Activated CD4-positive, alpha-beta T cell treated with anti-CD3 and anti-CD28 coated beads, Interleukin-10, Interleukin-2, amounts not matched to agents 100 ng/mL and 50 ng/mL, durations not matched to agents 16 hours and 8 hours (primary cell): ENCODE measurements at places on chromosomes 7 and 10.

DNA sequence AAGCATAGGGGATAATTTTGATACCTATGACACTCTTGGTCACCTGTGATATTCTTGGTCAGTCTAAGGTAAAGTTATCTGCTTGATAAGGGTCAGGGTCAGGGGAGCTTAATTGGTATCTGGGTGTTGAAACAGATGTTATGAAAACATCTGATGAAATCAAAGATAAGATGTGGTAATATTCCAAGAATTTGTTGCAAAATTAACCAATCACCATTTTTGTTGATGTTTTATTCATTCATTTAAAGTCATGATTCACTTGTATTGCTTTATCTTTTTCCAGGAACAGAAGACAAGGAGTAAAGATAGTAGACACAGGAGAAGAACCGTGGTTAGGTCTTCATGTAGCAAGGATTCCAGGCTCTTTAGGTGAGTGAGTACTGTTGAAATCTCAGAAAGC, 103.1 kb downstream of the SEMA3C start:
- DNase-seq = no peak

GRCh38 chr7:125088555-125088954, 158.9 kb upstream of the POT1 start:
- no peak for DNase-seq

- DNase-seq = no peak
Measured at GRCh38 chr10:18409599-18410397, 241.6 kb downstream of the NSUN6 start.

DNA sequence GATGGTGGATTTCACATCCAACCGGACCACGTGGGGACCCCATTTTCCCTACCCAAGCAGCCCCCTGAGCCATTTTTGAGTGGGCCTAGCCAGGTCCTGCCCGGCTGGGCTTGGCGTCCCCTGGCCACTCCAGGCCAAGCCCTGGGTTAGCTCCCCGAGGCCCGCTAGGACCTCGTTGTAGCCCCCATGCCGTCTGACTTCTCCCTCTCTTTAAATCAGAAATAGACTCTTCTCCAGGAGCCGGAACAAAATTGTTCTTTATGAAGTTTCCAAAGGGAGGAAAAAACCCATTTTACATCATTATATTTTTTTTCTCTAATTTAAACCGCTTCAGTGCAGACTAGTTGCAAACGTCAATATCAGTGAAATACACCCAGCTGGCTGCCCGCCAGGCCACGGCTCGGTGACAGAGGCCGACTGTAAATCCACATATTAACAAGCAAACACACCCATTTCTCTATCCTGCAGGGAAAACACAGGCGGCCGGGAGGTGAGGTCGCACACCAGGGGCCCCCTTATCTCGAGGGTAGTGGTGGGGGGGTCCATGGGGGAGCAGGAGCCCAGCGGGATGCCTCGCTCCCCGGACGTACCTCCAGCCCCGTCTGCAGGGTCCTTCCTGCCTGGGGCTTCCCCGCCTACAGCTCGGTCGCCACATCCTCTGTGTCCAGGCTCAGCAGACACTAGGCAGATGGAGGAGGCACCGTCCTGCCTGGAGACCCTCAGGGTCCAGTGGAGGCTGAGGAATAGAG, 72.7 kb downstream of the ELFN1 start:
- DNase-seq = no peak

- DNase-seq = no peak
Measured at GRCh38 chr10:95865814-95866466, 41.8 kb upstream of the CC2D2B start.
